ENCODE measurements at places on chromosomes 11 and 22.

GRCh38 chr11:75272391-75272790, 31.8 kb downstream of the TPBGL start:
- DNase-seq, result no peak

DNA sequence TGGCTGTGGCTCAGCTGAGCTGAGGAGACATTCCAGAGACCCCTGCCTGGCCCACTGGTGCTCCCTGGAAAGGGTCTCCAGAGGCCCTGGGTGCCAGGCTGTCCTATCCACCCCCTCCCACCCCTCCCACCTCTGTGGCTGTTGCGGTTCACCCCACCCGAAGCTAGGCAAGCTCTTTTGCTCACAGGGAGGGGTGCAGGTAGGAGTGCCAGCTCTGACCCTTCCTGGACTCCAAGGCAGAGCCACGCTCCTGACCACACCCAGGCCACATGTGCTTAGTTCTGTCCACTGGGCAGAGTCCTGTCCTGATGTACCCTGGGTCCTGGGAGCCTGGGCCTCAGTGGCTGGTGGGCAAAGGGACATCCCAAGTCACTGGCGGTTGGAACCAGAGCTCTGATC, 16.4 kb downstream of the IL17REL start:
- DNase-seq, result no peak

- peak; percentile 24 for DNase-seq
Measured at GRCh38 chr22:22394591-22394990, 114.0 kb downstream of the ZNF280B start.

DNA sequence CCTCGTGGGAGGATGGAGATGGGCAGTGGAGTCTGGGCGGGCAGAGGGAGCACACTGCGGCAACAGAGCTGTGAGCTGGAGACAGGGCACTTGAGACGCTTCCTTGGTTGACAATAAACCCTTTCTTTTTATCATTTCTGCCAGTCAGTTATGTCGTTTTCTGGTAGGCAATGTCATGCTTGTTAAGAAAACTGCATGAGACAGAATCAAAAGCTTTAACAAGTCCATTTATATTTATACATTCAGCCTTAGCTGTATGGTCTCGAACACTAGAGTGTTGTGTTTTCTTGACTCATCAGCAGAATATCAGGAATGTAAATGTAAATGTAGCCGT, 31.9 kb downstream of the PPFIA1 start:
- DNase-seq, result no peak

DNA sequence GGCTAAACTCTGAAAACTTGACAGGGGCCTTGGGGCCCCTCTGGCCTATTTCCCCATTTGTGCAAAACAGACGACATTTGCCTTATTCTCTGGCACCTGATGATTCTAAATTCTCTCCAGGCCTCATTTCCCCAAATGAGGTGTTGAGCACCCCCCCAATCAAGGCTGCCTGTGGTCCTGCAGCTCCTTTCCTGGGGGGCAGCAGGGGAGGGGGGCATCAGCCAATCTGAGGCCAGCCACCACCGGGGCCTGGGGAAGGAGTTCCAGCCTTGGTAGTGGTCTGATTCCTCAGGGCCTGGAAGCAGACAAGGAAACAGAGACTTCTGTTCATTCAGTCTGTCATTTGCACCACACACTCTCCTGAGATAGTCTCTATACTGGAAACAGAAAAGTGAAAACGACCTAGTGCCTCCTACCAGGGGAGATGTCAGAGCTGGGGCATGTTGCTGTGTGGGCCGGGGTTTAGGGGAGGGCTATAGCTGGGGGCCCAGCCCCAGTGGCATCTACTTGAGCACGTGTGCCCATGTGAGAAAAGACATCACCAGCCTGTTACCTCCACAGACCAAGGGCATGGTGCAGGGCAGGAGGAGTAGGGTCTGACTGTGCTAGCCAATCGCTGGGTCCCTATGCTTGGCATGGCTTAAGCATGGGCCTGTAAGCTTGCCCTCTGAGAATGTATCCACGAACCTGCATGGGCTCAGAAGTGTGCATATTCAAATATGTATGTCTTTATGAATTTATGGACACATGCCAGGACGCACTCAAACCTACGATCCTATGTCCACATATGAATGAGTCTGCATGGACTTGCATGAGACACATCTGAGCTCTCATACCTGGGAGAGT, 1.8 kb upstream of the TPBGL start:
- no peak for DNase-seq

- DNase-seq, result no peak
Measured at GRCh38 chr11:121071846-121072450, 29.1 kb upstream of the TECTA start.

Data from NCI-H1092 (cell line).